ENCODE measurements at places on chromosomes 2 and 18.

- no peaks in the 10 kb centered on the region for H3K27me3 ChIP-seq
- H3K4me3 ChIP-seq = no peak overlapping the region
- no peaks in the 10 kb centered on the region for H3K4me1 ChIP-seq
- no peak overlapping the region for H3K27ac ChIP-seq
- H3K36me3 ChIP-seq = no peaks in the 10 kb centered on the region
Measured at GRCh38 chr18:7624697-7625096, 57.6 kb downstream of the PTPRM start.

- no peak overlapping the region for H3K27ac ChIP-seq
- H3K4me1 ChIP-seq = peaks cover 4% of the 10 kb centered on the region
- DNase-seq = no peak
Measured at GRCh38 chr2:204015118-204015843, 78.7 kb downstream of the ICOS start.

- no peaks in the 10 kb centered on the region for H3K4me1 ChIP-seq
- H3K27me3 ChIP-seq = no peaks in the 10 kb centered on the region
- no peak overlapping the region for H3K4me3 ChIP-seq
Measured at GRCh38 chr18:34098109-34098508, 126.6 kb downstream of the NOL4 start.

DNA sequence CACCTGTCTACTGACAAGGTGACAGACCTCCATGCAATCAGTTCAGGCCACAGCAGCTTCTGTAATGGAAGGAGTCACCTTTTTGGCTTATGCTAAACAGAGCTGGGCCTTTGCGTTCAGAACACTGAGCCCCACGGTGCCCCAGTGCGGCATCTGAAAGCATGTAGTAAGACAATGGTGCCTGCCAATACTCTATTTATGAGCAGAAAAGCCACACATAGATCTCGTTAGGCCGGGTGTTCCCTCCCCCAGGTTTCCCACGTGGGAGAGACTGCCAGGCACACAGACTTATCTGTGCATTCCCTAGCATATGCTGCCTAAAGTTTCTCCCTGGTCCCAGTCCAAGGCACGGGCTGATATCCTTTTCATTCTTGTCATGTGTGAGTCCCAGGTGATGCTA, 150.9 kb downstream of the ACTR3 start:
- H3K27me3 ChIP-seq = no peaks in the 10 kb centered on the region
- H3K4me1 ChIP-seq = no peaks in the 10 kb centered on the region
- no peak overlapping the region for H3K4me3 ChIP-seq

DNA sequence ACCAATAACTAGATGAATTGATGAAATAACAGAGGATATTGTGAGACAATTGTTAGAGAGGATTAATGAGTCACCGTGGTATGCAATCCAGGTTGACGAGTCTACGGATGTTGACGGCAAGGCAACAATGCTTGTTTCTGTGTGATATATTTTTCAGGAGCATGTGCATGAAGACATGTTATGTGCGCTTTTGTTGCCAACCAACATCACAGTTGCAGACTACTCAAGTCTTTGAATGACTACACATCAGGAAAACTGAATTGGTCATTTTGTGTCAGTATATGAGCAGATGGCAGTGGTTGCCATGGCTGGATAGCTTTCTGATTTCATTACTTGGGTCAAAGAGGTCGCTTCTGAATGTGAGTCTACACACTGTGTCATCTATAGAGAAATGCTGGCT, 96.8 kb upstream of the CRACDL start:
- no peaks in the 10 kb centered on the region for H3K27me3 ChIP-seq
- DNase-seq = no peak
- H3K4me1 ChIP-seq = no peaks in the 10 kb centered on the region
- no peak overlapping the region for H3K4me3 ChIP-seq
- no peak overlapping the region for H3K27ac ChIP-seq

DNA sequence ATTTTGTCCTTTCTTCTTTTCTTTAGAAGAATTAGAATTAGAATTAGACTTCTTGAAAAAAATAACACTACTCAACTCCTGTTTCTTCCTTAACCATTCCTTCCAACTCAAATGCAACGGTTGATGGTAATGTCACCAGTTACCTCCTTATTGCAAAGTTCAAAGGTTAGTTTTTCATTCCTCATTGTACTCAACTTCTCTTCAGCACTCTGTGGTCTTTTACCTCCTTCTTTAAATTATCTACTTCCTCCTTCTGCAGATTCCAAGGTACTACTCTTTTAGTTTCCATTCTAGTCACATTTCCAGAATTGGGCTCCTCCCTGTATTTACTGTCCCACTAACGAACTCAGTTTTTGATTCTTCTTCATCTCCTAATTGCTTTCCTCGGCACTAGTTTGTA, 700.7 kb downstream of the SATB2 start:
- no peaks in the 10 kb centered on the region for H3K4me1 ChIP-seq
- H3K27me3 ChIP-seq = no peaks in the 10 kb centered on the region
- H3K27ac ChIP-seq = no peak overlapping the region

DNA sequence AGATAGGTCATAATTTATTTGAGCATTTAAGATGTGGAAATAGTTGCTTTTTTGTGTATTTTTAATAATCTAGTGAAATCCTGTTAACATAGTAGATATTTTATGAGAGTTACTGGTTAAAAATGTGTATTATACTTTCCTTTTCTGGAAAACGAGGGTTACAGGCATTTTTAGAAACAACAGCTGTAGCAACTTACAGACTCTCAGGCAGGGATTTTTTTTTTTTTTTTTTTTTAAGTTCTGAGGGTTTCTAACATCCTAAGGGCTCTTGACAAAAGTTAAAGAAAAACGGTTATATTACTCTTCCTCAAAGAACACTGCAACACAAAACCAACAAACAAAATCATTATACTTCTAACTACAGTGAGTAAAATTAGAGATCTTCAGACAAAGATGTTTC, 205.9 kb downstream of the ACKR3 start:
- no peaks in the 10 kb centered on the region for H3K36me3 ChIP-seq
- no peak for DNase-seq
- H3K27ac ChIP-seq = no peak overlapping the region
- H3K4me3 ChIP-seq = no peak overlapping the region
- no peaks in the 10 kb centered on the region for H3K27me3 ChIP-seq
- no peaks in the 10 kb centered on the region for H3K4me1 ChIP-seq
